Glutamatergic neuron (in vitro differentiated cells): ENCODE measurements at places on chromosomes 2 and 18.

- peak; percentile 48 for DNase-seq
These were observed 185.9 kb downstream of the PDE1A start for GRCh38 chr2:182240862-182241371.

DNA sequence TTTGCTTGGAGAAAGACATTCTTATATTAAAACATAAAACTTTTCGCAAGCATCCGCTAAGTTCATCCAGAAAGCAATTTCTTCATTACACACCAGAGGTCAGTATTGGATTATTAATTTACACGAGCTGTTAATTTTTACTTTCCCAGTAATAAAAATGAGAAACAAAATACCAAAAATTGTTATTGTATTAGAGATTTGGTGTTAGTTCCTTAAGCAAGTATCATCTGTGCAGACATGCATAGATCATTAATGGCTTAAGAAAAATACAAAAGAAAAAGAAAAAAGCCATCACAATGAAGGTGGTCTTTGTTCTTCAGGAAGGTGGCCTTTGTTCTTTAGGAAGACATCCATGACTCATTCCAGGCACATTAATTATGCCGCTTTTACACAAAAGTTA, 53.6 kb upstream of the HNMT start:
- no peak for DNase-seq

GRCh38 chr2:195051401-195051800, 605.6 kb upstream of the SLC39A10 start:
- DNase-seq = no peak

DNA sequence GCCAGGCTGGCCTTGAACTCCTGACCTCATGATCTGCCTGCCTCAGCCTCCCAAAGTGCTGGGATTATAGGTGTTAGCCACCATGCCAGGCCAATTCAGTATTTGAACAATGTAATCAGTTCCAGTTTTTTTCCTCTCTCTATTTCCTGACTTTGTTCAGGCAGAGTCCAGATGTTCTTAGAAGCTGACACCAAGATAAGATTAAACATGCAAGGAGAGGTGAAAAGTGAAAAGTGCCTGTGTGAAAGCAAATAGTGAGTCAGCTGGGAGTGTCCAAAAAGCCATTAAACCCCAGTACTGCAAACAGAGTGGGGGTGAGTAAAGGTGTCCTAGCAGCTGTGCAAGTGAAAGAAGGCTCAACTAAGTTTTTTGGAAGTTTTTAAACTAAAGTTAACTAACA, 231.5 kb downstream of the PTH2R start:
- no peak for DNase-seq

DNA sequence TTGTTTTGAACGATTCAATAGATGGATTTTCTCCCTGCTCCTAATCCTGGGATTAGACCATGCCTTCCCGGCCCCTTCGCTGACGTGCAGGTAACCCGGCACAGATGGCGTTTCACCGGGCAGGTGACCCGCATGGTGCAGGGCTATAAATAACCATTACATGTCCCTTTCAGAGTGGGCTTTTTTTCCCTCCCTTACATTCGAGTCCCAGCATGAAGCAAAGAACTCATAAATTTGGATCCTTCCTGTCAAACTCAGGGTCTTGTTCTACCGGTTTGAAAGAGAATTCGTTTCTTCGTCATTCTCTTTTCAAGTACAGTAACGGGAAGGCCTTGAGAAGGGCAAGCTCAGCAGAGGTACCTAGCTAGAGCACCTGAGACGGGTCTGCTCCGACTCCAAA, 46.1 kb downstream of the EDAR start:
- no peak for DNase-seq

DNA sequence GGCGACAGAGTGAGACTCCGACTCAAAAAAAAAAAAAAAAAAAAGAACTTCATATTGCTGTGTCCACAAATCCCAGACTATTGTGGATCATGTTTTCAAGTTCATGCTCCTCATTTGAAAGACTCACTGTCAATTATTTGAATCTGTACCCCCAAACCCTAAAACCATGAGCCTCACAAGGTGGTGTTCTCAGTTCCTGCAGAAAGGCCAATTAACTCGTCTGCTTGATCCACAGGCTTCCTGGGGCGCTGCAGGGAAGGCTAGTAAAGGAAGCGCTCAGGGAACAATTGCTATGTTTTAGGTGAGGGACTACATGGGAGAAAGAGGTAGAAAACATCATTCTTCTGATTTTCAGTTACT, 396.8 kb upstream of the NETO1 start:
- no peak for DNase-seq

- DNase-seq = no peak
These were observed 657 bp upstream of the BIN1 start for GRCh38 chr2:127107622-127107999.

DNA sequence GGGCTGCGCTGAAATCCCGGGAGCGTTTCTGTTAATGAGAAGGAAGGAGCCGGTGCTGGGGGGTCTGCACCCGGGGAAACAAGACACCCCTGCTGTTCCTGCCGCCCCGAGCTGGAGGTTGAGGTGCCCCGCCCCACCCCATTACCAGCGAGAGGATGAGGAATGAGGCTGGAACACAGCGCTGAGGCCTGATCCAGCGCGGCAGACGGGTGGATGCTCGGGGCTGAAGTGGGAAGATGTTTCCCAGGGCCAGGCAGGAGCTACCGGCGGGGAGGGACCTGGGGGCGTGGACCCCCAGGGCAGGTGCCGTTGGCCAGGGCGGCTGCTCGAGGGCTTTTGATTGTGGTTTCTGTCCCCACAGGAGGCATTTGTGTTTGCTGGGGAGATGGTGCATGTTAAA, 134.3 kb upstream of the CTDP1 start:
- peak; percentile 7 for DNase-seq

GRCh38 chr2:202541137-202541536, 93.6 kb upstream of the FAM117B start:
- DNase-seq = no peak

GRCh38 chr18:69127873-69128500, 272.7 kb upstream of the DOK6 start:
- no peak for DNase-seq

DNA sequence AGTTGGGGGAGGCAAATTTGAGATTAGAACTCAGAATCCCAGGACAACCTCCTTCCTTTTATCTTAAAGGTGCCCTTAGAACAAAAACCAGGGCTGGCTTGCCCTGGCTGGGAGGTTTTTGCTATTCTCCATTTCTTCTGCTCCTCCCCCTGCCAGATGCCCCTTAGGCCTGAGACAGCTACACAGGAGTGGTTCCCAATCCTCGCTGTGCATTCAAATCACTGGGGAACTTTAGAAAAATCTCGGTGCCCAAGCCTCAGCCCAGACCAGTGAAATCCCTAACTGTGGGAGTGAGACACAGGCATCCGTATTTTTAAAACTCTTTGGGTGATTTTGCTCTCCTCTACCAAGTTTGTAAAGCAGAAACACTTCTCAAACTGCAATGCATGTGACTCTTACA, 38.8 kb downstream of the LBH start:
- no peak for DNase-seq

- no peak for DNase-seq
These were observed 979.4 kb downstream of the TSN start for GRCh38 chr2:122734766-122735424.

GRCh38 chr2:63589148-63589958, 590 bp downstream of the MDH1 start:
- DNase-seq = no peak

GRCh38 chr2:73922681-73923080, 4.0 kb upstream of the DGUOK start:
- DNase-seq = no peak

DNA sequence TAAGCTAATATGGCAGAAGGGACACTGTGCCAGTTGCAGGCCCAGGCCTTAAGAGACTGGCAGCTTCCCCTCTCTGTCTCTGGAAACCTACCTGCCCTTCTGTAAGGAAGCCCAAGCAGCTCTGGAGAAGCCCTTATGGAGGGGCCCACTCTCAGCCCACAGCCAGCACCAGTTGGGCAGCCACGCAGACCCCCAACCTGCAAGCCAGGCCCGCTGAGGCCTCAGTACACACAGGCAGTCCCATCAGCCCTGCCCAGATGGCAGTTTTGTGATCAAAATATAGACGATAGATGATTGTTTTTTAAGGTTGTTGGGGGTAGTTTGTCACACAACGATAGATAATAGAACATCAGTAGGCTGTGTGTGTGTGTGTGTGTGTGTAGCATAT, 36.8 kb upstream of the ALPP start:
- peak; percentile 7 for DNase-seq

- no peak for DNase-seq
These were observed 12.1 kb upstream of the ALLC start for GRCh38 chr2:3645745-3646389.

DNA sequence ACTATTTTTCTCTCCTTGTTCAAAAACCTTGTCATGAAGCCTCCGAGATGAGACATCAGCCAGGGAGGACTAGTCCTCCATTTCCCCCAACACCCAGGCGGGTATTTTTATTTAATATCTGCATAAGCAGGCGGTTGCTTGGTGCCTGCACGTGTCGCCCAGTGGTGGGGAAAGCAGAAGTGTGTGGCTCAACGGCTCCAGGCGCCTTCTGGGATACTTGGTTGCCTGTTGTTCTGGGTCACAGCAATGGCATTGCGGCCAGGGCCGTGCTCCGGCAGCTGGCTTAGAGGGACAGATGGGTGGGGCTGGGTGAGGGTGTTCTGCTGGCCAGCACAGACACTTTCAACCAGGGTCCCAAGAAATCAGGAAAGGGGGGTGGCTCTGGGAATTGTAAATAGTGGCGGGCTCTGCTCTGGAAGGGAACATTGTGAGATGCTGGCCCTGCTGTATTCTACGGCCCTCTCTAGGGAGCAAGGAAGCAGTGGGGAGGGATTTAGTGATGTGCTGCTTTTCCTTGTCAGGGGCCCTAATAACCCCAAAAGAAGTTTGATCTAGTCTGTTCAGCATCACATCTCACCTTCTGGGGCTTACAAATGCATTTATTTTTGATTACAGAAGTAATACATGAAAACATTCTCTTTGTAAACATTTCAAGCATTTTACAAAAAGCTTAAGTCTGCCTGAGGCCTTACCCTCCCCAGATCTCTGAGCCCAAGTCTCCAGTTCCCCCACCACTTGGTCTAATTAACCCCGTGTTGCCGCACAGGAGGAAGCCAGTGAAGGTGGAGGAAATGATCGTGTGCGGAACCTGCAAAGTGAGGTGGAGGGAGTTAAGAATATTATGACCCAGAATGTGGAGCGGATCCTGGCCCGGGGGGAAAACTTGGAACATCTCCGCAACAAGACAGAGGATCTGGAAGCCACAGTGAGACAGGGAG, 1.1 kb downstream of the VAMP8 start:
- DNase-seq = peak; percentile 52

DNA sequence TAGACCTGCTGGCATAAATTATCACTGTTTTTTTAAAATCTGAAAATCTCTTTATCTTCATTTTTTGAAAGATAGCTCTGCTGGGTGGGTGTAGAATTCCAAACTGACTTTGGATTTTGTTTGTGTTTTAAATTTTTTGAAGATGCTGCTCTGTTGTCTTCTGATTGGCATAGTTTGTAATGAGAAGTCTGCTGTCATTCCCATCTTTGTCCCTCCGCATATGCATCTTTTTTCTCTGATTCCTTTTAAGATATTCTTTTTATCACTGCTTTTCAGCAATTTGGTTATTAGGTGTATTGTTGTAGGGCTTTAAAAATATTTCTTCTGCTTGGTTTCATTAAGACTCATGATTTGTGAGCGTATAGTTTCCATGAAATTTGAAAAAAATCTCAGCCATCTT, 7.2 kb downstream of the SNED1 start:
- DNase-seq = no peak
